ENCODE measurements at places on chromosomes 4 and X. TPM values are rescaled to one million over a fixed set of nuclear protein-coding genes. Genes with fewer than 3 reads are reported as not detected.

VCX2 gene
- total RNA-seq, result 3.2 TPM

CCSER1 gene
- total RNA-seq, result 2.8 TPM

VCX3A gene
- 160 TPM for total RNA-seq

- DNase-seq, result no peak
Observed at GRCh38 chrX:12874581-12874980, 7.7 kb downstream of the TLR7 start.

GRCh38 chrX:65706041-65706828, 38.8 kb downstream of the MSN start:
- DNase-seq, result peak; percentile 68

GRCh38 chr4:97132435-97132834, 1010.8 kb downstream of the STPG2 start:
- no peak for DNase-seq

GRCh38 chr4:40412866-40413795, 78.0 kb downstream of the CHRNA9 start:
- DNase-seq, result no peak

DNA sequence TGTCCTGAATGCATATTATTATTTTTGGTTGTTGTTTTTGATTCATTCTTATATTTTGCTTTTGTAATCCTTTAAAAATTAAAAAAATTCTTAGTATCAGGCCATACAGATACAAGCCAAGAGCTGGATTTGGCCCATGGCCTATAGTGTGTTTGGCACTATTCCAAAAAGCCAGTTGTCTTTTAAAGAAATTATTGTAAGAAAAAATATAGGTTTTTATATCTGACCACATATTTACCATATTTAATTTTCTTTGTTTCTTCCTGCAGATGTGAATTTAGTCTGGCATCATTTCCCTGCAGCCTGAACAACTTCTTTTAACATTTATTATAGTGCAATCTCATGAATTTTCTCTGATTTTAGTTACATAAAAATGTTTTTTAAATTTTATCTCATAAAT, 652.8 kb upstream of the NR3C2 start:
- no peak for DNase-seq

DNA sequence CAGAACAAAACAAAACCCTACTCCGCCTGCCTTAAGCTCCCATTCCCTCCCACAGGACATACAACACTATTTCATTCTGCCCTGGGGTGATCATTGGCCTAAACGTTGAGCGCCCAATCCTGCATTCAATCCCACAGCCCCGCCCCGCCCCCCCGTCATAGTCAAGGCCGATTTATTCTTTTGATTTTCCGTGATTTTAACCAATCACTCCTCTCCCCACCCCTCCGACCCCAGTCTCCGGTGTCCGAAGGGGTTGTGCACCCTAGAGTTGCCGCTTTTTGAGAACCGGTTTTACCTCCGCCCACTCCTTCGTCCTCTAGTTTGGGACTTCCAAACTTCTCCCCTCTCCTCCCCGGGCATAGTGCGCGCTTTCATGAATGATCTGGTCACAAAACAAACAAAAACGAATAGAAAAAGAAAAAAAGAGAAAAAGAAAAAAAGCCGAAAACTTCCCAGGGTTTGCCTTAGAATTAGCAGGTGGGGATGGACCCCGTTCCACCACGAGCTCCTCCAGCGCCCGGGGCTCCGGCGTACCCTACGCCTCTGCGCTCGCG, 446 bp upstream of the UBE2A start:
- DNase-seq, result no peak

DNA sequence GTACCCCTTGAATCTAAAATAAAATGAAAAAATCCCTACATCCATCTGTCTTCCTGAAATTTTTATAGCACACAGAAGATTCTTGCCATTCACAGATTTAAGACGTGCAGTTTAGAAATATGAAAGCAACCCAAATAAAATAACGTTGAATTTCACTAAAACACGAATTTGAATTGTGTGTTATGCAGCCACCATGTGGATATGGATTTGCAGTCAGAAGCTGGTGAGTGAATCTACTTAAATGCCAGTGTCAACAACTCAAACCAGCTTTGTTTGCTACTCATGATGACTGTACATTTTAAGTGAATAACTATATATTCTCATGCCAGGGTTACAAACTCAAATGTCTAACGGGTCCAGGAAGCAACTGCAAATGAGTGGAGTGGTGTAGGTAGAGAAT, 173.0 kb upstream of the HAND2 start:
- no peak for DNase-seq

GRCh38 chr4:119794113-119794512, 165.5 kb upstream of the PDE5A start:
- no peak for DNase-seq

DNA sequence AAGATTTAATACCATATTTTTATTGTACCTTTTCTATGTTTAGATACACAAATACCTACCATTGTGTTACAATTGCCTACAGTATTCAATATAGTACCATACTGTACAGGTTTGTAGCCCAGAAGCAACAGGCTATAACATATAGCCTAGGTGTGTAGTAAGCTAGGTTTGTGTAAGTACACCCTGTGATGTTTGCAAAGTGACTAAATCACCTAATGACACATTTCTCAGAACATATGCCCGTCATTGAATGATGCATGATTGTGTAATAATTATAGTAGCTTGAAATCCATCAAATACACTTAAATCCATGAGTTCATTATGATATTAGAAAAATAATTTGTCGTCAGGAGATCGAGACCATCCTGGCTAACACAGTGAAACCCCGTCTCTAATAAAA, 30.8 kb downstream of the GAB3 start:
- no peak for DNase-seq

DNA sequence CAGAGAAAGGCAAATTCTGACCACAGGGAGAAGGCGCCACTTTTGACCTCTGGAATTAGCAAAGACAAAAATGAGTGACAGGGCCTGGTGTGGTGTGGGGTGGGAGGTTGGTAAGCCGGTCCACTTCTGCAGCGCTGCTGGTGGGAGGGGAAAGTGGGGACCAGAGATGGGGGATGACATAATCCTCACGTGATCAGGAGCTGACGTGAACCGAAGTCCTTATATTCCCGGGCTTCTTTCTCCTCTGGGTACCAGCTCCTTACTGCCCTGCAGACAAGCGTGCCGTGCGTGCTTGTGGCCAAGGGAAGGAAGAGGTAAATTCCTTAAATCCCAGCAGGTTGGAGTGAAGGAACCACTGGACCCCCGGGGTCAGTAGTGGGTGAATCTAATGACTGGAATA, at the start of gene TCEAL7:
TCEAL7 (plus strand) TSS at position 249 of the 400 bp plus-strand sequence. CDS start 1,165 bp downstream, outside the sequence.
- DNase-seq, result peak; percentile 21

GRCh38 chr4:27023366-27023765, 162.7 kb downstream of the STIM2 start:
- DNase-seq, result no peak
